A673 (cell line): ENCODE measurements at places on chromosomes 12 and 14. TPM values are rescaled to one million over a fixed set of nuclear protein-coding genes. Genes with fewer than 3 reads are reported as not detected.
A peak's percentile ranks its signal among the peaks of the same experiment; 100 is the strongest.

DNA sequence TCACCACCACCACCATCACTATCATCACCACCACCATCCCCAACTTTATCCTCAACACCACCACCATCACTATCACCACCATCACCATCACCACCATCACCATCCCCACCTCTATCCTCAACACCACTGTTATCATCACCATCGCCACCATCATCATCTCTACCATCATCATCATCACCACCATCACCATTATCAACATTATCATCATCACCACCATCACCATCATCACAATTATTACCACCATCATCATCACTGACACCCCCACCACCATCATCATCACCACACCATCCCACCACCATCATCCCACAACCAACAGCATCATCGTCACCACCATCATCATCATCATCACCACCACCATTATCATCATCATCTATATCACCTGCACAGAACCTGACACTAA, 188.4 kb upstream of the PWP1 start:
- no peaks in the 10 kb centered on the region for H3K4me1 ChIP-seq
- no peaks in the 10 kb centered on the region for H3K36me3 ChIP-seq
- no peaks in the 10 kb centered on the region for H3K27me3 ChIP-seq

DNA sequence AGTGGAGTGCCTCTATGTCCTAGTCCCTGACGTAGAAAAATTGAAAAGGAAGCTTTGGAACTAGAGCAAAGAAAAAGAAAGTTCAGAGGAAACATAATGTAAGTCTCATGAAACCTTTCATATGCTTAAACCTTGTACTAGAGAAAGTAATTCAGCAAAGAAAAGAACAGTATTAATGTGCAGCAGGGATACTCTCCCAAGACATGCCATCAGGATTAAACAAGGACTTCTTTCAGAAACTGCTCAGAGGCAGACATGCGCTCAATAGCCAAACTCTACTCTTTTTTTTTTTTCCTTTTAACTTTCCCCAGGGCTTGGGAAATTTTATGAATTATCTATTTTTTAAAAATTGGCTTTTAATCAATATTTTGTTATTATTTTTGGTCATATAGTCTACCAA, 7.1 kb upstream of the ASB8 start:
- DNase-seq, result no peak
- no peaks in the 10 kb centered on the region for H3K27me3 ChIP-seq
- H3K4me3 ChIP-seq, result no peak overlapping the region
- H3K4me1 ChIP-seq, result no peaks in the 10 kb centered on the region
- H3K36me3 ChIP-seq, result no peaks in the 10 kb centered on the region
- H3K27ac ChIP-seq, result no peak overlapping the region

DNA sequence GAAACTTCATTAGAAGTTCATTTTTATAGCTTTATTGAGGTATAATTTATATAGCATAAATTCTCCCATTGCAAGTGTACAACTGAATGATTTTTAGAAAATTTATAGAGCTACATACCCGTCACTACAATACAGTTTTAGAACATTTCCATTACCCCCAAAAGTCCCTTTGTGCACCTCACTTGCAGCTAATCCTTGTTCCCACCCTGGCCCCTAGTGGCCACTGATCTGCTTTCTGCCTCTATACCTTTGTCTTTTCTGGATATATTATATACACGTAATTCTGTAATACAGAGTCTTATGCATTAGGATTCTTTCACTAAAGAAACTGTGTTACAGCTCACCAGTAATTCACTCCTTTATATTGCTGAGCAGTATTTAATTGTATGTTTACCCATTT, 145.1 kb upstream of the DIO2 start:
- H3K27ac ChIP-seq, result no peak overlapping the region
- H3K4me1 ChIP-seq, result no peaks in the 10 kb centered on the region
- no peaks in the 10 kb centered on the region for H3K36me3 ChIP-seq
- H3K4me3 ChIP-seq, result no peak overlapping the region
- DNase-seq, result peak; percentile 19
- H3K27me3 ChIP-seq, result no peaks in the 10 kb centered on the region

Gene ERP27
- total RNA-seq, result not detected in 2 replicates

Gene GPRC5D
- total RNA-seq, result not detected in 2 replicates

DNA sequence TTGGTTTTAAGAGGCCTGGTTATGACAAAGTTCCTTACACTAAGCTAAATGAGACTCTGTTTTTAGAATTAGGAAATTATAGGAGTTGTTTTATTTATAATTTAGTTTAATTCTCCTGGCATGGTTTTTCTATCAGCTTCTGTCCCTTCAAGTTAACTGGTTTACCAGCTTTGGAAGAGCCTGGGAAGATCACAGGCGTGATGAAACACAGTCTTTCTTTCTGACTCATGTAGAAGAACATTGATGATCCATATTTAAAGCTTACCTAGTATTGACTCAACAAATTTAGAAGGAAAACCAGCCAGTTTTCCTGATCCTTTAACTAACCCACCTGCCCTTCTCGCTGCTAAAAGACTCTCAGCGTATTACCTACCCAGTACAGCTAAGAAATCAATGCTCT, 155.2 kb downstream of the TGFB3 start:
- H3K36me3 ChIP-seq, result no peaks in the 10 kb centered on the region
- no peak overlapping the region for H3K4me3 ChIP-seq
- H3K27me3 ChIP-seq, result no peaks in the 10 kb centered on the region

GRCh38 chr12:45234139-45234865, 18.4 kb downstream of the ANO6 start:
- peak overlapping the region; percentile 75 for H3K27ac ChIP-seq
- peak; percentile 85 for DNase-seq
- H3K4me1 ChIP-seq, result peaks cover 53% of the 10 kb centered on the region
- no peaks in the 10 kb centered on the region for H3K36me3 ChIP-seq

Gene ANO2
- not detected in 2 replicates for total RNA-seq

DNA sequence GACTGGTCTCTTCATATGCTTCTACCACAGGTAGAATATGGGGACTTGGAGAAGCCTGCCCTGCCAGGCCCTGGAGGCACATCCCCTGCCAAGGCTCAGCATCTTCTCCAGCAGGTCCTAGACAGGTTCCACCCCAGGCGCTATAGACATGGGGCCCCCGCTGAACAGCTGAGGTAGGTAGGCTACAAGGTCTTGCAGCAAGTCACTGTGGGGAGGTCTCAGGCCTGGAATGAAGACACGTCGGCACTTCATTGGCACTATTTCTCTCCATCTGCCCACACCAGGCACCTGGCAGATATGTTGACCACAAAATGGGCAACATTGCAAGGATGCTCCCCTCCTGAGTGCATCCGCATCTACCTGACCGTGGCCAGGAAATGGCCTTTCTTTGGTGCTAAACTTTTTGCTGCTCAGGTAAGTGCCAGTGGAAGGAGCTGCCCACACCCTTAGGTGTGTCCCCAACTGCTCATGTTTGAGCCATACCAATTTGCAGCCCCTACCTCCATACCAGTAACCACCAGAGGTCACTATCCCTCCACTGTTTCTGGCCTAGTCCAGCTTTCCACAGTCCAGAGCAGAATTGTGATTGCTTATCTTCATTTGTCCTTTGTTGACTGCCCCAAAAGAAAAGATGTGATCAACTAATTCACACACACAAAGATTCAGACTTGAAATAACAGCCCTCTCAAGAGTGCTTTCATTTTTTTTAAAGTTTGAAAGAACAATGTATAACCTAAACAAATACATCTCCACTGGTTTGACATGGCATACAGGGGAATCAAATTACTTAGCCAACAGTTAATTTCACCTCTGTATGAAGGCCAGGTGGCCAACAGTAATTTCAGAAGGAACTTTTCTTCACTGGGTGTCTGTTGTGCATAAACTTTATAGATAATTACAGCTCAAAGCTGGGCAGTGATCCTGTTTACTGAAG, 16.1 kb downstream of the PIGH start:
- H3K4me1 ChIP-seq, result no peaks in the 10 kb centered on the region
- no peaks in the 10 kb centered on the region for H3K27me3 ChIP-seq
- DNase-seq, result peak; percentile 41
- H3K27ac ChIP-seq, result no peak overlapping the region
- H3K36me3 ChIP-seq, result peaks cover 3% of the 10 kb centered on the region

GRCh38 chr14:29548948-29549370, 378.7 kb downstream of the PRKD1 start:
- DNase-seq, result peak; percentile 78
- peaks cover 5% of the 10 kb centered on the region for H3K27me3 ChIP-seq
- H3K4me3 ChIP-seq, result no peak overlapping the region
- no peaks in the 10 kb centered on the region for H3K36me3 ChIP-seq

- H3K4me1 ChIP-seq, result no peaks in the 10 kb centered on the region
- H3K27ac ChIP-seq, result no peak overlapping the region
- H3K27me3 ChIP-seq, result no peaks in the 10 kb centered on the region
- no peaks in the 10 kb centered on the region for H3K36me3 ChIP-seq
Measured at GRCh38 chr14:38339696-38340095, 83.8 kb upstream of the CLEC14A start.

Gene XPOT
- 192 and 198 TPM in 2 replicates for total RNA-seq

DNA sequence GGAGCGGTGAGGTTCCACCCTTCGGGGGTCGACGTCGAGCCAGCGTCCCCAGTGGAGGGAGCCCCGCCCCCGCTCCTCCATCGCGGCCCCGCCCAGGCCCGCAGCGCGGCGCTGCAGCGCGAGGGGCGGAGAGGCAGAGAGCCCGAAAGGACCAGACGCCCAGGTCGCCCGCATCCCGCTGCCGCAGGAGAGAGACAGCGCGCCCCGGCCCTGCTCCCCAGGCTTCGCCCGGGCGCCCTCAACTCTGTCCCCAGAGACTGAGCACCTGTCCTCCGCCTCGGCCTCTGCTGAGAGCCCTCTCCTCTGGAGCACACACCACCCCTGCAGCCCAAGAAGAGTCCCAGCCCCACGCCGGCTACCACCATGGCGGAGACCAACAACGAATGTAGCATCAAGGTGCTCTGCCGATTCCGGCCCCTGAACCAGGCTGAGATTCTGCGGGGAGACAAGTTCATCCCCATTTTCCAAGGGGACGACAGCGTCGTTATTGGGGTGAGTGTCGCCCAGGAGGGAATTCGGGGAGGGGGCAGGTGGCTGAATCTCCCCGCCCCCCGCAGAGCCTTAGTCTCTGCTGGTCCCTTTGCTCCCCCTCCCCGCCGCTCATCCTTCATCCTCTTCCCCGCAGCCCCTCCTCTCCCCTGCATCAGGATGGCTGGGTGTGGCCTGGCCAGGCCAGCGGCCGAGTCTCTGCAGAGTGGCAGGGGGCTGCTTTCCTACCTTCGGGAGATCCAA, at the start of gene KIF5A:
Gene KIF5A, plus strand, starts transcription at position 136 of the 732 bp plus-strand sequence. Its CDS starts 228 bp downstream, at position 364.
- DNase-seq, result peak; percentile 63
- no peaks in the 10 kb centered on the region for H3K36me3 ChIP-seq
- no peak within 1 kb of the TSS for H3K27ac ChIP-seq
- H3K4me1 ChIP-seq, result peaks cover 23% of the 10 kb centered on the region
- H3K27me3 ChIP-seq, result no peaks in the 10 kb centered on the region

DNA sequence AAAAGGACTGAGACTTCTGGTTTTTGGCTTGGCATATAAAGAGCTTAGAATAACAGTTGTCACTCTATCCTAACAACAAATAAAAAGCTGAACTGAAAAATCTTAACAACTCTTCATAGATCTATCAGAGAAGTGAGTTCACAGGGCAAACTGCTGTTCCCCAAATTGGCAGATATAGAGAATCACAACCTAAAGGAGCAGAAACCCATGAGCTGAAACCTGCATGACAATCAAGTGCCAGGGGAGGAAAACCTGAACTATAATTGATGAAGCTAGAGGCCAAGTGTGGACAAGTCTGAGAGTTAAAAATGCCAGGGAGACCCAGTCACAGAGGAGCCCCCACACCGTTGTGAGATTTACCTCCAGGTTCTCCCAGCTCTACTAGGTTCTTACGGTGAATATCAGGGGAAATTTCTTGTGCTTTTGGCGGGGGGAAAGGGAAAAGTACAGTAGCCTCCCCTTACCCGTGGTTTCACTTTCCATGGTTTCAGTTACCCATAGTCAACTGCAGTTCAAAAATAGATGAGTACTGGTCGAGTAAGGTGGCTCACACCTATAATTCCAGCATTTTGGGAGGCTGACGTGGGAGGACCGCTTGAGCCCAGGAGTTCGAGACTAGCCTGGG, 53.9 kb downstream of the ATF7 start:
- no peaks in the 10 kb centered on the region for H3K27me3 ChIP-seq
- H3K36me3 ChIP-seq, result no peaks in the 10 kb centered on the region
- H3K4me3 ChIP-seq, result no peak overlapping the region
- H3K4me1 ChIP-seq, result peaks cover 10% of the 10 kb centered on the region

DNA sequence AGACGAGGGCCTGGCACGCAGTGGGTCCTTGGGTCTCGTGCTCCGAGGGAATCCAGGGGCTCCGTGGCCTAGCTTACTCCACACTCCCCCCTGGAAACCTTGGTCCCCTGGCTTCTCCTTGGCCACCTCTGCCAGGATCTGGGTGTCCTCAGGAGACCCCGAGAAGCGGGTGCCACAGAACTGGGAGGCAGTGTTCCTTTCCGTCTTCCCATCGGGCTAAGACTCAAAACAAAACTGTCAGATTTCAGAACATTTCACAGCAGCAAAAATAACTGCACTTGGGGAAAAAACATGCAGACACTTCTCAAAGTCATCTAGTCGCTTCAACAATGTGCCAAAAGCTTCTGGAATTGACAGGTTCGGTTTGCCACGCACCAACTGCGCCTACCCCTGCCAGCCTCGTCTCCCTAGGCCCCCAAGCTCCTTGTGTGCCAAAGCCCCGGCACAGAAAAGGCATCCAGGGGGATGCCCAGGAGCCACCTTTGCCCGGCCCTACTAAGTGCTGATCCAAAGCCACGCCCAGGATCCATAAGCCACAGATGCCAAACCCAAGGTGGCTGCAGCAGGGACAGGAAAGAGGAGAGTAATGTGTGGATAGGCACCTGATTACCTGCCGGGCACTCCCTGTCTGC, 58.4 kb upstream of the DIO3 start:
- no peak for DNase-seq
- peaks cover 3% of the 10 kb centered on the region for H3K27me3 ChIP-seq
- no peaks in the 10 kb centered on the region for H3K36me3 ChIP-seq
- H3K4me3 ChIP-seq, result no peak overlapping the region

DNA sequence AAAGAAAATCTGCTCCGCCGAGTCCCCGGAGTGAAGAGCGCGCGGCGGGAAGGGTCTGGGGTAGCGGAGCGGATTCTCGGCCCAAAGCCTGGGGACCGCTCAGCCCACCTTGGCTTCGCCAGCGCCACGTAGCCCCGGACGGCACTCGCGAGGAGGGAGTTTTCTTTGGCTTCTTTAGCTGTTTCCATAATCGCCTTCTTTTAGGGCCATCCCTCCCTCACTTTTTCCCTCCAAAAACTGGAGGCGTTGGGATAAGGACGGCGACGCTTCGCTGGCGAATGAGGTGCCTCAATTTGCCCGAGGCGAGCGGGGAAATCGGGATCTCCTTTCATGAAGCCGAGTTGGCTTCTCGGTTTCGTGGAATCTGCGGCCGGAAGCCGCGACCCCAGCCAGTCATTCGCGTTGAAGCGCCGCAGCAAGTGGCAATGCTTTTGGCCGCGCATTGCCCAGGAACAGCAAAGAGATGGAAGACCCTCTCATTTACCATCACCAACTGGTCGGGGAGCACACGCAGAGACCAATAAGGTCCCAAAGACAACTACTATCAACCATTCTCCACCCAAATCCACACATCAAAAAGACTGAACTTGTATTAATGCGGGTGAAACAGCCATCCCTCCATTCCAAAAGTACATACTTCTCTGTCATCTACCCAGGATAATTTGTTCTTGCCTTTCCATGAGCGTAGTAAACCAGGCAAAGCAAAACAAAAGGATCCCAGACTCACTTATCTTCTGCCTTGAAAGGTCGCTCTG, 8.4 kb upstream of the SIX1 start:
- peak overlapping the region; percentile 40 for H3K4me3 ChIP-seq
- DNase-seq, result no peak
- H3K36me3 ChIP-seq, result no peaks in the 10 kb centered on the region
- H3K27me3 ChIP-seq, result no peaks in the 10 kb centered on the region
- peak overlapping the region; percentile 65 for H3K27ac ChIP-seq
- H3K4me1 ChIP-seq, result peaks cover 28% of the 10 kb centered on the region
